ENCODE measurements at places on chromosomes 1 and 21.

DNA sequence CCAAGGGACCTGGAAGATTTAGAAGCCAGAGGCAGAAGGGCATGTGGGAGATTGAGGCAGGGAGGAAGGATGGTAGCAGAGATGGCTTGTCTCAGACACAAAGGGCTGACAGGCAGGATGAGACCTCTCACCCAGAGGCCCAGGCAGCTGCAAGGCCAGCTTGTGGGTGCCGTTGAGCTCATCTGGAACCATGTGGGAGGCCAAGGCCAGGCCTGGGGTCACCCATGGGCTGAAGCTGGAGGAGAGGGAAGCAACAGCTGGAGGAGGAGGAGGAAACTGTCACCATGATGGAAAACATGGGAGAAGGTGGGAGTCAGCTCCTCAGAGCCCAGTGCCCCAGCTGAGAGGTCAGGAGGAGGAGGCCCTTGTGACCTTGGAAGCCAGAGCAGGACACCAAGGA is 6.4 kb downstream of the CRABP2 start:
- DNase-seq, result no peak

DNA sequence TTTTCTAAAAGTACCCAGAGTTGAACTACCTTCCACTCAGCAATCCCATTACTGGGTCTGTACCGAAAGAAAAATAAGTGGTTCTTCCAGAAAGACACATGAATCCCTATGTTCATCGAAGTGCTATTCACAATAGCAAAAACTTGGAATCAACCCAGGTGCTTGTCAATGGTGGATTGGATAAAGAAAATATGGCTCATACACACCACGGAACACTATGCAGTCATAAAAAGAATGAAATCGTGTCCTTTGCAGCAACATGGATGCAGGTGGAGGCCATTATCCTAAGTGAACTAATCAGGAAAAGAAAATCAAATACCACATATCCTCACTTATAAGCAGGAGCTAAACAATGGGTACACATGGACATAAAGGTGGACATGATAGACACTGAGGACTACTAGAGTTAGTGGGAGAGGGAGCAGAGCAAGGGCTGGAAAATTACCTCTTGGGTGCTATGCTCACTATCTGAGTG is 32.9 kb upstream of the JUN start:
- no peak for DNase-seq

GRCh38 chr1:70405780-70406416 is 5.2 kb upstream of the CTH start:
- no peak for DNase-seq

GRCh38 chr1:205374210-205375078 is 17.7 kb upstream of the KLHDC8A start:
- no peak for DNase-seq

DNA sequence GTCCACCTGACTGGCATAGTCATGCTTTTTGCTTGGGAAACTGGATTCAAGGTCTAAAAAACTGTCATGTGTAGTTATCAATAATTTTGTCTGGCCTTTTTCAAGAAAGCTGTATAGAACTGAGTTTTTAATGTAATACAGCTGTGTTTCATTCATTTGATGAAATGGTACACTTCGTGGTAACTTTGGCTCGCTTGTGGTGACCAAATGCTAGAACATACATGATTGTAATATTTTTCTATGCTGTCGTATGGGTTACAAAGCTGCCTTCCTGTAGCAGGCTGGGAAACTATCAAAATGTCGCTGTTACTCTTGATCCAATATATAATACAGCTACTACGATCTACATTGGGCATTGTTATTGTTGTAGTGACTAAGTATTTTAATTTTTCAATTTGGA is 2.1 kb downstream of the LRRC42 start:
- no peak for DNase-seq

All from NT2/D1 (cell line).